Activated T-cell treated with anti-CD3 and anti-CD28 coated beads, Interleukin-2, amount 50 U/mL, for 1 hour (primary cell): ENCODE measurements at places on chromosomes 2 and 18.

GRCh38 chr18:51123046-51123395, 74.5 kb downstream of the MEX3C start:
- no peak for DNase-seq

- no peak for DNase-seq
Measured at GRCh38 chr2:383178-383577, 95.3 kb upstream of the ALKAL2 start.

GRCh38 chr2:163571423-163572102, 164.2 kb downstream of the FIGN start:
- no peak for DNase-seq

GRCh38 chr2:141557329-141558095, 573.3 kb downstream of the LRP1B start:
- no peak for DNase-seq

- no peak for DNase-seq
Measured at GRCh38 chr2:60489289-60489688, 64.2 kb downstream of the BCL11A start.

DNA sequence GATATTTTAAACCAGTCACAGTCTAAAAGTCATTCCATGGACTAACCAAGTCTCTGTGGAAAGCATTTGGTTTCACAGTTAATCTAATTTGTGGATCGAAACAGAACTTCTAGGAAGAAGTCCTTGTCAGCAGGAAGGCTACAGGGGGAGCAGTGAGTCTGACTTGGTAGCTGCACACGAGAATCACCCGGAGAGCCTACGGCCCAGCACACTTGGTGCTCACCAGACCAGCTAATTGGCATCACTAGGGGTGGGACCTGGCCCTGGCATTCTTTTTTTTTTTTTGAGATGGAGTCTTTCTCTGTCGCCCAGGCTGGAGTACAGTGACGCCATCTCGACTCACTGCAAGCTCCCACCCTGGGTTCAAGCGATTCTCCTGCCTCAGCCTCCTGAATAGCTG, 97.7 kb downstream of the ZNF532 start:
- no peak for DNase-seq

- DNase-seq: no peak
Measured at GRCh38 chr2:201887773-201888425, 81.6 kb downstream of the CDK15 start.

DNA sequence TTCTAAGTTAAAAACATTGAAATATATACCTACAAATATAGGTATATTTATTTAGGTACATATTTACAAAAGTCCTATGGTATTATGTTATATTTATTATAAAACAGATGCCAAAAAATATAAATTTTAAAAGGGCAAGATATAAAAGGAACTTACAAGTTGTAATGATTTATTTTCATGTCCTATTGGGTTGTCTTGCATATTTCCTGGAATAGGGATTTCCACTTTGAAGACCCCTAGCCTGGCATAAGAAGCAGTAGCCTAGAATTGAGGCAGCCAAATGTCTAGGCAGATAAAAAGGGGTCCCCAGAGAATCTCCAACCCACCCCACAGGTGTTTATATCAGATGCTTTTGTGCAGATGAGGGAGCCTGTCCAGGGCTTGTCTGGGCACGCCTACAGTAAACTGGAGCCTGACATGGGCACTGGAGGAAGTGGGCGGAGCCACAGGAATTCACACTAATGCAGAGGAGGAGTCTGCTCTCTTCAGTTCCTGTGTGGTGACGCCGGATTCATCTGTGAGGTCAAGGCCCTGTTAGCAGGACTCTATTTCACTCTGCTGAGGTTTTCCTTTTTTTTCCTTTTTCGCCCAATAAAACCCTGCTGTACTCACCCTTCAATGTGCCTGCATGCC, 1088.9 kb upstream of the PIK3C3 start:
- DNase-seq: no peak

- no peak for DNase-seq
Measured at GRCh38 chr2:207316906-207317305, 151.2 kb upstream of the KLF7 start.

DNA sequence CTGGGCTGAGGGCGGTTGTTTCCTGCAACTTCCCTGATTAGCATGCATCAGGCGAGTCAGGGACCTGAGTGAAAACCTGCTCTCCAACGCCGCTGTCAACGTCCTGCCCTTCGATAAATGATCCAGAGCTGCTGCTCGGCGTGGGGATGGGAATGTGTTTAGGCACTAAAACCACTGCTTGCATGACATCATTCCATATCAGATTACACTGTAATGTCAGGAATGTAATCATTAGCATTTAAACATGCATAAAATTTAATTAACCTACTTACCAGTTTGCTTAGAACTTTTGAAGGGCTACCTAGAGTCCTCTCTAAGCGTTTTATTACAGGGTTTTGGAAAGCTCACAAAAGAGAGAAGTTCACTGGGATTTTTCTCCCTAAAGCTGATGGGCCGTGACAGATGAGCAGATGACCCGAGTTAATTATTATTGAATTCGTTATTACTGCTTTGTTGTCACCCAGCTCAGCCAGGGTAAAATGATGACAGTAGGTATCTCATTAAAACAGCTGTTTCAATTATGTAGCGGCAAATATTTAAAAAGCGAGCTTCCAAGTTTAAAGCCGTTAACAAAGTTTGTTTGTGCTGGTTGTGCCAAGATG, 685.6 kb upstream of the SALL3 start:
- no peak for DNase-seq

GRCh38 chr2:176917-177316, 86.9 kb downstream of the SH3YL1 start:
- no peak for DNase-seq

DNA sequence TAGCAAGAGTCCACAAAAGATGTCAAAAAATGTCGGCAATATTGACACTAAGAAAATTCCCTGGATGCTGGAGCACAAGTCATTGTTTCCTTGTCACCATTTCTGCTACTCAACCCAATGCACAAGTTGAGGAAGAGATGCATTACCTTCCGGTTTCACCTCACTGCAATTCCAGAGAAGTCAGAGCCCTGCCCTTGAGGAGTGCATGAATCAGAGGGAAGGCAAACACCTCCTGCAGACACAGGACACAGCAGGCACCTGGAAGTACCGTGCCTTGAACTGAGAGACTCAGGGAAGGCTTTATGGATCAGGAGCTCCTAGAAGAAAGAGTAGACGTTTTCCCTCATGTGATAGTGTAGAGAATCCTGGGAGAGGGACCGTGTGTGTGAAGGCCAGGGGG, 62.7 kb upstream of the ARL4C start:
- DNase-seq: no peak

DNA sequence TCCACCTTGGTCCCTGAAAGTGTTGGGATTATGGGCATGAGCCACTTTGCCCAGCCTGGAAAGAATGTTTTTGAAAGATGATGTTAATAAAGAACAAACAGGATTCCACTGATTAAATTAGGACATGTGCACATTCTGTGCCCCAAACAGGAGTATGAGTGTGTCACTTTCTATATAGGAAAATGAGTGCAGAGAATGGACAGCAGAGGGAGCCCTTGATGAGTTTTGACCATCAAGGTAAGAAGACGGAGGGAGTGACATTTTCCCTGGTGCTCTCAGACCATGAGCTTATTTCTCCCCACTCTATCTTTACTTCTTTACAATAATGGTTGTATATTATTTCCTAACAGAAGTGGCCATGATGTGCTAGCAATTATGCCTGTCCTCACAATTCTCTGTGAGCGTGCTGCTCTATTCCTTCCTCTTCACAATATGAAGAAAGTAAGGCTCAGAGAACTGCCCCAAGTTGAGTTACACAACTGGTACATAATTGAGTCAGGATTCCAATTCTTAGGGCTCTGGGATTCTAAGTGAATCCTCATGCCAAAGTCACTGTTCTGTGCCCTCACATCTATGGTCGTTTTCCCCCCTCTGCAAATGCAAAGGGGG, 20.6 kb downstream of the RPL37A start:
- DNase-seq: no peak

DNA sequence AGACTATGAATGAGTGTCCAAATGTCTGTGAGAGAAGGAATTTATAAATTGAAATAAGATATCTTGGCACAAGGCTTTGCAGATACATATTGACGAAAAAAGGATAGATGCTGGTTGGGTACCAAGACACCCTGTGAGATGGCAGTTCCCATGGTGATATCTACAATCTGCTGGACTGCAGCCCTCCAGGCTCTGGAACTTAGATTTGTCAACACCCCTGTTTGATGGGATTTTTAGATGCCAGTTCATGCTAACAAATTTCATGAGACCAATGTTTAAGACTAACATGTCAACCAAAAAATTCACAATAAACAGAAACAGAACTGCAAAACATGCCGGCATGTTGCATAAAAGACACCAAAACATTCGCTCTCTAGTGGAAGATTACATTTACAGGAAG, 400.3 kb upstream of the CNTNAP5 start:
- no peak for DNase-seq

- no peak for DNase-seq
Measured at GRCh38 chr2:232600053-232600773, 33.2 kb upstream of the EFHD1 start.

DNA sequence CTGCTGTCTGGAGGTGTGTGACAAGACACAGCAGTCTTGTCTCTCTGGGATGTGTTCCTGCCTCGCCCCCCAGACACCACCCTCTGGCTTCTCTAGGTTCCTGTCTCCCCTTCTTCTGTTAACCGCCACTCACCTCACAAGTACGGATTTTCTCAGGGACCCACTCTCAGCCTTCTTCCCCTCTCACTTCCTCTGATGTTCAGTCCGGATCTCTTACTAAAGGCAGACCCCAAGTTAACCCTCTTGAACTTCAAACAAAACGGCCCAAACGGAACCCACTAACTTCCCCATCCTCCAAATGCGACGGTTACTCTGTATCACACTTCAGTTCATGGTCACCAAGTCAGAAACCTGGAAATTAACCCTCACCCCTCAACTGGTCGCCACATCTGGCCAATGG, 32.0 kb downstream of the B4GALT6 start:
- DNase-seq: no peak
